ENCODE measurements at places on chromosomes 11 and 22. TPM values are rescaled to one million over a fixed set of nuclear protein-coding genes. Genes with fewer than 3 reads are reported as not detected.

GRCh38 chr11:46604796-46605195 lies 11.0 kb upstream of the AMBRA1 start:
- no peaks in the 10 kb centered on the region for H3K4me1 ChIP-seq
- H3K27me3 ChIP-seq: no peaks in the 10 kb centered on the region
- DNase-seq: no peak
- peaks cover 3% of the 10 kb centered on the region for H3K36me3 ChIP-seq
- no peak overlapping the region for H3K27ac ChIP-seq

DNA sequence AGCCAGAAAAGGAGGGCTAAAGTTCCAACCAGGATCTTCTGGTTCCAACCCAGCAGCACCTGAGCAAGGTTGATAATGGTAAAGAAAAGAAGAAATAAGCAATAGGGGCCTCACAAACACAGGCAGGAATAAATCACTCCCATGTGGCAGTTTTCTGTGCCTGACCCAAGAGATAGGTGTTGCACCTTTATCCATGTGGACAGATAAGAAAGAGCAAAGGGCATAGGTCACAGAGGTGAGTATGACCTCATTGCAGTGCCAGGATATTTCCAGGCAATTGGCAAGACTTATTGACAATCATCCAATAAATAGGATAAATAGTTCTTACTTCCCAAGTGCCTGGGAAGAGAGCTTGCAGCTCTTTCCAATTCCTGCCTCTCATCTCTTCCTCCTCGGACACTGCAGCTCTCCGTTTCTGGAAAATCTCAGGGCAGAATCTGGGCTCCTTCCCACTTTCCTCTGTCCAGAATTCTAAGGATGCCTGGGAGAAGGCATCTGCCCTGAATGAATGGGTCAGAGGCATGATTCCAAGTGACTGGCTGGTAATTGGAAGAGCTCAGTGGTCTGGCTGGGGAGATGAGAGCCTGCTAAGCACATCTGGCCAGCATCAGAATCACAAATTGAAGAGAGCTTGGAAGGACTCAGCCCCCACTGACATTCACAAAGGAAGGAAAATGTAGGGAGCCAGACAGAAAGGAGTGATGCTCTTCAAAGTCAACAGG lies 14.5 kb upstream of the LRRC55 start:
- no peak overlapping the region for H3K27ac ChIP-seq
- no peaks in the 10 kb centered on the region for H3K36me3 ChIP-seq
- no peak for DNase-seq
- H3K27me3 ChIP-seq: no peaks in the 10 kb centered on the region
- H3K4me3 ChIP-seq: no peak overlapping the region

The KCNJ11 gene
- polyA plus RNA-seq: 3.6 TPM

The ABCG4 gene
- 0.52 TPM for polyA plus RNA-seq

GRCh38 chr11:71154261-71154805 lies 98.0 kb downstream of the SHANK2 start:
- H3K27me3 ChIP-seq: no peaks in the 10 kb centered on the region
- no peaks in the 10 kb centered on the region for H3K4me1 ChIP-seq
- no peaks in the 10 kb centered on the region for H3K36me3 ChIP-seq
- H3K27ac ChIP-seq: peak overlapping the region; percentile 8

DNA sequence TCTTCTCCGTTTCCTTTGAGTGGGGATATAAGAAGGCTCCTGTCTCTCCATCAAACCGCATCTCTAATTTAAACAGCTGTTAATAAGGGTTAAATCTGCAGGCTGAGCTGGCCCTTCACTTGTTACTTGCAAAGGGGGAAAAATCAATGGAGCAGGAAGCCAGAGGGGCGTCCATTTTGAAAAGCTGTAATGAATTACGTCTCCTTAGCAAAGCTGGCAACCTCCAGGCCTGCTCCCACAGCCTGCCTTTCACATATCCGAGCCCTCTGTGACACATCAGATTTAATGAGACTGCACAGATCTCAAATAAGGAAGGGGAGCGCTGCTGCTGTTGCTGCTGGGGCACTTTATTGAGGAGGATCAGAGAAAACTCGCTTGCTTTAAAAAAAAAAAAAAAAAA lies 320.8 kb downstream of the BLID start:
- peak; percentile 24 for DNase-seq
- H3K4me1 ChIP-seq: no peaks in the 10 kb centered on the region
- H3K36me3 ChIP-seq: no peaks in the 10 kb centered on the region

DNA sequence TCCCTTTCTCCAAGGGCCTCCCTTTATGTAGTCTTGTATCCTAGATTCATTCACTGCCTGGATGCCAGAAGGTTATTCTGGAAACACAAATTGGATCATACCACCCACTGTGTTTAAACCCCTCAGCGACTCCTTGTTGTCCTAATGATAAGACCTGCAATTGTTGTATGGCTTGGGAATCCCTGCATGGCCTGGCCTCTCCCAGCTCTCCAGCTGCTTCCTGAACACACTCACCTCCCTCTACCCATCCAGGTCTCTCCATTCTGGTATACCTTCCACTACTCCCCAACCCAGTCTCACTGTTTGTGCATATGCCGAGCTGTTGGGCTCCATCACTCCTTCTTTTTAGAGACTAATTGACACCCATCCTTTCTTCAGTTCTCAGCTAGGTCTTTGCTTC lies 124.3 kb upstream of the ALX4 start:
- H3K27me3 ChIP-seq: no peaks in the 10 kb centered on the region
- H3K27ac ChIP-seq: no peak overlapping the region
- no peaks in the 10 kb centered on the region for H3K36me3 ChIP-seq
- no peak for DNase-seq

The SYT7 gene
- polyA plus RNA-seq: 6.7 TPM
